Breast epithelium (tissue), 4 donors: ENCODE measurements at places on chromosomes 3 and 15.

GRCh38 chr3:193407688-193408087, 29.1 kb upstream of the ATP13A5 start:
- DNase-seq: no peak

GRCh38 chr3:79414035-79414434, 353.8 kb downstream of the ROBO1 start:
- DNase-seq: no peak

DNA sequence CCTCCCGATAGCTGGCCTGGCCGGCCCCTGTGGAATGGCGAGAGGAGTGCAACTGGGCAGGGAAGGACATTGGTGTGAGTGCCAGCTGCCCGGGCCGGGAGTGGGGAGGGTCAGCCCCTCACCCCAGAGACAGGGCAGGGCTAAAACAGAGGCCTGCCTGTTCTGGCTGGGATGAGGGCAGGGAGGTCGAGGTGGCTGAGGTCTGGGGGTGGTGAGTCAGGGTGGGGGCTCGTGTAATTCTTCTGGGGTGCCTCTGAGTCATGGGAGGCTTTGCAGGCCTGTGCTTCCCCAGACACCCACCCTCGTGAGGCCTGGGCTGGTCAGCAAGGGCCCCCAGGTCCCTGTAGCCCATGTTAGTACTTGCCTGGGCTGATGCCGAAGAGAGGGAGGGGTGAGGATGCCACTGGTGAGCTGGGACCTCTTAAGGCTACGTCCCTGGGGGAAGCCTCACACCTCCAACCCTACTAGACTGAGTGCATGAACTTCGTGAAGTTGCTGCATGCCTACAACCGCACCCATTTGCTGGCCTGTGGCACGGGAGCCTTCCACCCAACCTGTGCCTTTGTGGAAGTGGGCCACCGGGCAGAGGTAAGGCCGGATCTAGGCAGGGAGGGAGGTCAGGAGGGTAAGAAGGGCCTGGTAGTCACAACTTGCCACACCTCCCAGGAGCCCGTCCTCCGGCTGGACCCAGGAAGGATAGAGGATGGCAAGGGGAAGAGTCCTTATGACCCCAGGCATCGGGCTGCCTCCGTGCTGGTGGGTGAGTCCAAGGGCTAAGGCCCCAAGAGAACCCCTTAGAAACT, 1.7 kb downstream of the SEMA3B start:
- no peak for DNase-seq

GRCh38 chr3:16767006-16767405, 117.7 kb upstream of the PLCL2 start:
- DNase-seq: no peak

GRCh38 chr3:70849911-70850699, 537.7 kb upstream of the MDFIC2 start:
- no peak for DNase-seq

DNA sequence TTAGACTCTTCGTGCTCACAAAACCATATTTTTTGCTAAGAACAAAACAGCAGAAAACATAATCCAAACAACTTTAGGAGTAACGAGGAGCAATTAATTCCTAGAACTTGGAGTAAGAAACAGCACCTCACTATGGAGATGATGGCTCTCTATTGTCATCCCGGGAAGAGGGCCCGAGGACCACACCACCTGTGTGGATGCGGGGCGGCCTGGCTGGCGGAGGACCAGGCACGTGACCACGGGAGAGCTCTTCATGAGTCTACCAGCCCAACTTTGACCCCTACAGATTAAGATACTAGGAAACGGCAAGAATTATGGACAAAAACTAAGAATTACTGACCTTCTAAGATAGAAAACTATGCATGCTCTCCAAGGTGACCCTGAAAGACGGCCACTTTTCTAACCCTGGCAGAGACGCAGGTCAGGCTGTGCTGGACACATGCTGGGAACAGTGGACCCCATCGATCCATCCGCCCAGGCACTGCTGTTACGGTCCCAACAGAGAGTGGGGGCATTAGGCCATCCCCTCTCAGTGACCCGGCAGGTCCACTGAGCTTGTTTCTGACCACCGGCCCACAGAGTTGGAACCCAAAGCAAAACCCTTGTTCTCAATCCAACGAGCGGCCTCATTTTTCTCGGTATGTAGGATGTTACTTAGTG, 13.1 kb upstream of the OCA2 start:
- no peak for DNase-seq

- no peak for DNase-seq
Observed at GRCh38 chr3:13642597-13642996, 93.7 kb downstream of the FBLN2 start.
